ENCODE measurements at places on chromosomes 13 and 19. TPM values are rescaled to one million over a fixed set of nuclear protein-coding genes. Genes with fewer than 3 reads are reported as not detected.

Gene OR7G2
- not detected for polyA plus RNA-seq

Gene PTH2
- polyA plus RNA-seq: not detected

DNA sequence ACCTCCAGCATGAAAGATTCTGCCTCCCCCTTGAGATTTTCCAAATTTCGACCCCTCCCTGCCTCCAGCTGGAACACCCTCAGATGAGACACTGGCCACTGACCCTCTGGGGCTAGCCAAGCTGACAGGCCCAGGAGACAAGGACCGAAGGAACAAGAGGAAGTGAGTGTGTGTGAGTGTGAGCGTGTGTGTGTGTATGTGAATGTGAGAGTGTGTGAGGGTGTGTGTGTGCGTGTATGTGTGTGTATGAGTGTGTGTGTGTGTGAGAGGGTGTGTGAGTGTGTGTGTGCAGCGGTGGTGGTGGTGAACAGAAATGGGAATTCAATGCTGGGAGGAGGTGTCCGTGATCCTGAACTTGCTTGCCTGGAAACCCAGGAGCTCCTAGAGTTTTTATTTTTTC lies 13.8 kb downstream of the HRC start:
- H3K36me3 ChIP-seq: peaks cover 4% of the 10 kb centered on the region
- H3K4me3 ChIP-seq: peak overlapping the region; percentile 62
- no peak for DNase-seq

DNA sequence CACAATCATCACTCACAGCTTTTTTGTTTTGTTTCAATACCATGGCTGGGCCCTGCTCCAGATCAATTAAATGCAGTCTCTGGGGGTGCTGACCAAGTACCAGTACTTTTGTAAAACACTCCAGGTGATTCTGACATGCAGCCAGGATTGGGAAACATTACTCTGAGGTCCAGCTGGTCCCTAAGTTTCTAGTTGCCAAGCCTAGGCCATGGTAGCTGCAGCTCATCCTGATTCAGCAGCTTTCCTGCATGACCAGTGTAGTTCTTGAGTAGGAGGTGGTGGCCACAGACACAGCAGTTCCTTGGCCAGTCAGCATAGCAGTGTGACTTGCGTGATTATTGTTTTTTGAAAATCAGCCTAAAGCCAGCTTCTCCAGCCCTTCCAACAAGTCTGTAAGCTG lies 859.1 kb downstream of the DIAPH3 start:
- no peak overlapping the region for H3K4me3 ChIP-seq
- H3K36me3 ChIP-seq: no peaks in the 10 kb centered on the region
- DNase-seq: no peak
- H3K27ac ChIP-seq: no peak overlapping the region

DNA sequence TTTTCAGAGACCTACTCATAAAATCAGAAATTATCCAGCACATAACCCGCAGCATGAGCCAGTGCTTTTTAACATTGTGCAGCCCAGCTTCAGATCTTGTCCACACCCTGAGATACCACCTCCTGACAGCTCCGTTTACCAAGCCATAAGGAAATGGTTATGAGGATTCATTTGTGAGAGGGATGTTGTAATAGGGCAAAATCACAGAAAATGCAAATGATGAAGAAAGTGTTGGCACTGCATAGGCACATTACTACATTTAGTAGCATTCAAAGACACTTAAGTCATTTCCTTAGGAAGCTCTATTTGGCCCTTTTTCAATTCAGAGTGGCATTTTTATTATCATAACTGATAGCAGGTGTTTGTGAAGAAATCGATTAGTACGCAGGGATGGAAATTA lies 277.5 kb downstream of the DNAJC15 start:
- no peak for DNase-seq
- H3K27ac ChIP-seq: no peak overlapping the region
- no peak overlapping the region for H3K4me3 ChIP-seq
- no peaks in the 10 kb centered on the region for H3K4me1 ChIP-seq

Data from immature natural killer cell (primary cell).